Stomach (tissue), 19 donors: ENCODE measurements at places on chromosomes 6 and 20.

- H3K4me1 ChIP-seq = no peaks in the 10 kb centered on the region
- H3K36me3 ChIP-seq = no peaks in the 10 kb centered on the region
- no peaks in the 10 kb centered on the region for H3K27me3 ChIP-seq
- peak; percentile 69 for DNase-seq
- H3K27ac ChIP-seq = peak overlapping the region; percentile 41
Measured at GRCh38 chr6:150683320-150683719, 83.6 kb downstream of the PLEKHG1 start.

DNA sequence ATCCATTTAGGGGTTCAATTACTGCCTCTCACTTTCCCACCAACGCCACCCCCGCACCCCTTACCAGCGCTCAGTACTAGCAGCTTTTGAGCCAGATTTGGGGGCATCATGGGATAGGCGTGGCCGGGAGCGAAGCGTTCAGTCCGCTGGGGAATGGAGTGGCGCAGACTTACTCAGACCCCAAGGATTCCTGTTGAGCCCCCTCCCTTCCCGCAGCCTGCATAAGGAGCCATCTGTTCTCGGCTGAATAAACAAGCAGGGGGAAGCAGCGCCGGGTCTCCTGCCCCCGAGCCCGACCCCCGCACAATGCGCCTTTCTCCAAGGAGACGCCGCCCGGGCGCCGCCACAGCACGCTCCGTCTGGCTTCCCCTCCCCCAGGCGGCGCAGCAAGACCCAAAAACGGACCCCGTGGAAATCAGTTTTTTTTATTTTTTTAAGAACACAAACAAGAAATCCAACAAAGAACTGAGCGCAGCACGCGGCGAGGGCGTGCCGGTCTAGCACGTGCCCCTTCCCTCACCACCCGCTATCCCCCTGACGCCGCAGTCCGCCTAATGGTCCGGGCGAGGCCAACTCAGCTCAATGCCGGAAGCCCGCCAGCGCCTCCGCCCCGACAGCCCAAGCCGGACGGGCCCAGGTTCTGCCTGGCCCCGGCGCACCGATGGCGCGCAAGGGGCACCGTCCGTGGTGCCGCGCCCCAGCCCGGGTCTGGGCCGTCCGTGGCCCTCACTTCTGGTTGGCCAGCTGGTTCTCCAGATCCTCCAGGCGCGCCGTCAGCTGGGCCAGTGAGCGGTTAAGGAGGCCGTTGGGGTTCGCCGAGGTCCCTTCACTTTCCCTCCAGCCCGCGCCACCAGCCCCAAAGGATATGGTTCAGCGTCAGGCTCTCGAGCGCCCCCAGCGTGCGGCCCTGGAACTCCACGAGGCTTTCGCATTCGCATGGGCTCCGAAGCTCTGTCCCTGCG, 13.3 kb upstream of the RBPJL start:
- H3K36me3 ChIP-seq = no peaks in the 10 kb centered on the region
- peak; percentile 86 for DNase-seq
- peak overlapping the region; percentile 61 for H3K4me3 ChIP-seq
- no peak overlapping the region for H3K27ac ChIP-seq
- peaks cover 10% of the 10 kb centered on the region for H3K27me3 ChIP-seq
- peaks cover 16% of the 10 kb centered on the region for H3K4me1 ChIP-seq

DNA sequence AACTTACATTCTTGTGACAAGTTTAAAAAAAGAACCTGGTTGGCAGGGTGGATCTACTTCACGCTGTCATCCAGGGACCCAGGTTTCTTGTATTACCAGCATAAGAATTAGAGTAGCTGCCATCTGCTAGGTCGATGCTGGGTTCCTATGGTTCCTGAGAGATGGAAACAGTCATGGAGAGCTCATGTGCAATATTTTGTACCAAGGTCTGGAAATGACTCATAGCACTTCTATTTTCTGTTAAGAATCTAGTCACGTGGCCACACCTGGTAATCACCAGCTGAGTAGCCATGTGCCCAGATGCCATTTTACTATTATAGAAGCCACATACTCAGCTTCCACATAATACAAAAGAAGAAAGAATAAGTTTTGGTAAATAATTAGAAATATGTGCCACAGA, 171.3 kb downstream of the CD83 start:
- H3K4me3 ChIP-seq = no peak overlapping the region
- H3K36me3 ChIP-seq = no peaks in the 10 kb centered on the region

GRCh38 chr6:41298785-41299502, 12.5 kb upstream of the TREM1 start:
- no peak for DNase-seq
- H3K27ac ChIP-seq = no peak overlapping the region
- H3K27me3 ChIP-seq = no peaks in the 10 kb centered on the region
- H3K4me1 ChIP-seq = no peaks in the 10 kb centered on the region
- H3K36me3 ChIP-seq = no peaks in the 10 kb centered on the region
